ENCODE measurements at places on chromosomes 5 and 9. TPM values are rescaled to one million over a fixed set of nuclear protein-coding genes. Genes with fewer than 3 reads are reported as not detected.

Gene IL9
- total RNA-seq, result not detected

Gene PCDHGA4
- 0.86 TPM for total RNA-seq

Gene STRBP
- total RNA-seq, result 67.1 TPM

Gene TEK
- total RNA-seq, result 5.9 TPM

Gene ZBTB43
- total RNA-seq, result 21.4 TPM

Gene NFIB
- 213 TPM for total RNA-seq

Gene GPR151
- total RNA-seq, result not detected

Gene LPAR1
- total RNA-seq, result 34.3 TPM

Gene IFNA13
- total RNA-seq, result 0.66 TPM

All from mesothelial cell of epicardium (in vitro differentiated cells).